ENCODE measurements at places on chromosomes 1 and 21.

GRCh38 chr1:154352581-154353459 is 27.5 kb downstream of the ATP8B2 start:
- no peak for DNase-seq

DNA sequence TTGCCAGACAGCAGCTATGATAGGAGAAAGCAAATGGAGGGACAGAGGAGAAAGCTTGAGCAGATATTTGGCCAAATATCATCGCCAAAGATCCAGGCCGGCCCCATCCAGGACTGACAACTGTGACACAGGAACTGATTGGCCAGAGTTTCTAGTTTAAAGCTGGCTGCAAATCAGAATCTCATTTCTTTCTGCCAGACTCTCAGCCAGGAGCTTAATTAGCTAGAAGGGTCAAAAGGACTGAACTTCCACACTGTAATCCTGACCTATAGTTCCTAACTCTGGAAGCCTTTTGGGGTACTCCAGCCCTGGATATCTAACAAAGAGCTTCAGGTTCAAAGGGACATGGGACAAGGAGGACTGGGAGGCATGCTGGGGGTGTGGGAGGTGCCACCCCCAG is 106.7 kb upstream of the GNG12 start:
- no peak for DNase-seq

GRCh38 chr1:38193040-38193439 is 146.4 kb upstream of the POU3F1 start:
- DNase-seq: no peak

DNA sequence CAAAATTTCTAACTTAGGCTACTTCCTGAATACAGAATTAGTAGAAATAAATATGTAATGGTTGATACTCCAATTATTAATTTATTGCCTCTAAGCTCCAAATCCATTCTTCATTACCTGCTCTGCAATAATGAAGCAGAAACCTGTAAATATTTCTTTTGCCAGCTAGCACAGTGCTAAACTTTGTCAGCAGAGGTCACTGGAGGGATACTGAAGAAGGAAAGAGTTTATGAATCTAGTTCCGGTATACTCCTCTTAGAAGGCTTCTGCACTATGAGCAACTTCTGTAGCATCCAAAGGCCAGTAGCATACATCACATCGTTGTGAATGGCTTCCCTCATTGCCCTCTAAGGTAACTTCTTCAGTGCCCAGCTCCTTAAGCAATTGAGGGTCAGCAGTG is 81.0 kb upstream of the LHX8 start:
- no peak for DNase-seq

GRCh38 chr1:159827549-159827948 is 876 bp downstream of the SLAMF8 start:
- DNase-seq: no peak

- no peak for DNase-seq
These were observed 254.2 kb downstream of the PAPPA2 start for GRCh38 chr1:176717066-176717750.

- no peak for DNase-seq
These were observed 100.0 kb downstream of the HLCS start for GRCh38 chr21:36866419-36866818.

DNA sequence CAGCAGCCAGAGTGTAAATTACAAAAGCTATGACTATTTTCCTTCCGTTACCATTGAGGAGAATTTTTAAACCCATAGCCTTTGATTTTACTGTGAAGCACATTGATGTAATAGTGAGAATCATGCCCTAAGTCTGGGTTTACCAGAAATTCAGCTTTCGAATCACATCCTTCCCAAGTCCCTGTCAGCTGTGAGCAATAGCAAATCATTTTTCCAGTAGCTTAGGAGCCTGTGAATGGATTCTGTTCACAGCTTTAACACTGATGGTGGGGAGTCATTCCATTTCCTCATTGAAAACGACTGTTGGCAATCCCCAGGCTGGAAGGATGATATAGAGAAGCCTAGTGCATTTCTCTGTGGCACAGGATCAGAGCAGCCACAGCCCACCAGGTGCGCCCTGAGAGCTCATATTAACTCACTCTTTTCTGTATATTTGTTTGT is 82.2 kb upstream of the C1orf105 start:
- DNase-seq: no peak

- DNase-seq: no peak
These were observed 137.1 kb upstream of the USP24 start for GRCh38 chr1:55352080-55352810.

DNA sequence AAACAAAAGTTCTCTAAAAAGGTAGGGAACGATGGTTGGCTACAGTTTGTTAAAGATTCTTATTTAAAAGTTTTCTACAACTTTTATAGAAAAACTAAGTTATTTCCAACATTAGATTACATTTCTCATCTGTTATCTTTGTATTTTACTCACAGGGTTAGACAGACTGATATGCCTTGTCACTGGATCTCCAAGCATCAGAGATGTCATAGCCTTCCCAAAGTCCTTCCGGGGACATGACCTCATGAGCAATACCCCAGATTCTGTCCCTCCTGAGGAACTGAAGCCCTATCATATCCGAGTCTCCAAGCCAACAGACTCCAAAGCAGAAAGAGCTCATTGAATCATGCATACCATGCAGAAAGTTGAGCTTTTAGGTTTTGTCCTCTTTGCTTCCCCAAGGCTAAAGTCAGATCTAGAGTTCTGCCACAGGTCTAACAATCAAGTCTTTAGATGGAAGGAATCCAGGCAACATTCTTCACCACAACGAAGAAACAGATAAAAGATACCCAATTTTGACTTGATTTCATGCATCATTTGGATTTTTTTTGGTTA is 10.3 kb downstream of the GAS5 start:
- no peak for DNase-seq

DNA sequence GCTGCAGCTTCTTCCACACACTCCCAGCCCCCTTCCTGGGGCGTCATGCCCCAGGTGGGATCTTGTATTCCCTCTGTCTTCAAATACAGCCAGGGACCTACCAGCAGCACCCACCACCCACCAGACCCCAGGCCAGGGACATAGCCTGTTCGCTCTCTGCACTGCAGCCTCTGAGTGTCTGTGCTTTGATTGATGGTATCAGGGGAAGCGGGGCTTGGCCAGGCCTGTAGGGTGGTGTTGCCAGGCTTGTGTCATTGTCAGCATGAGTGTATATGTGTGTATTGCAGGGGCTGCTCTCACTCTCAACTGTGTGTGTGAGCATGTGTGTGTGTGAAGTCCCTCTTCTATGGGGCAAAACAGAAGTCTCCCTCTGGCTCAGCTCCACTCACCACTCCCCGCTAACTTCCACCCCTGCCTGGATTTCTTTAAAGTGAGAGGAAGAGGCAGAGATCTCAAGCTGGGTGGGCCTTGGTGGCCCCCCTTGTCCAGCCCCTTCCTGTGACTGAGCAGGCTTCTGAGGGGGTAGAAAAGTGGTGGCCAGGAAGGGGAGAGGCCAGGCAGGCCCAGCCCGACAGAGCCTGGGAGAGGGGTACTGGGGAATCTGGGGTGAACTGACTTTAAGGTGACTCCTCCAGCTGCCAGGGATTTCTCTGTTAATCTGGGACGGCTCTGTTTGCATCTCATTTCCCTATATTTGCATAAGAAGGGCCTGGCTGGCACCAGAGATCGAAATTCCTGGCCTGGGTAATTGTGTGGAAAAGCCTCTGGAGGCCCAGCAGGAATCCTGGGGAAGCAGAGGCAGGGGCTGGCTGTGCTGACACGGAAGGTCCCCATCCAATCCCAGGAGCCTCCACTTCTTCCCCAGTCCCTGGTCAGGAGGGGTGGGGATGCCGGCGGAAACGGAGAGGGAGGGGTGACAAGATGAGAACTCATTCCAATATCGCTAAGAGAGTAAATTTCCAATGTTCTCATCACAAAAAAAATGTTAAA is 18.6 kb upstream of the ADGRB2 start:
- DNase-seq: no peak

DNA sequence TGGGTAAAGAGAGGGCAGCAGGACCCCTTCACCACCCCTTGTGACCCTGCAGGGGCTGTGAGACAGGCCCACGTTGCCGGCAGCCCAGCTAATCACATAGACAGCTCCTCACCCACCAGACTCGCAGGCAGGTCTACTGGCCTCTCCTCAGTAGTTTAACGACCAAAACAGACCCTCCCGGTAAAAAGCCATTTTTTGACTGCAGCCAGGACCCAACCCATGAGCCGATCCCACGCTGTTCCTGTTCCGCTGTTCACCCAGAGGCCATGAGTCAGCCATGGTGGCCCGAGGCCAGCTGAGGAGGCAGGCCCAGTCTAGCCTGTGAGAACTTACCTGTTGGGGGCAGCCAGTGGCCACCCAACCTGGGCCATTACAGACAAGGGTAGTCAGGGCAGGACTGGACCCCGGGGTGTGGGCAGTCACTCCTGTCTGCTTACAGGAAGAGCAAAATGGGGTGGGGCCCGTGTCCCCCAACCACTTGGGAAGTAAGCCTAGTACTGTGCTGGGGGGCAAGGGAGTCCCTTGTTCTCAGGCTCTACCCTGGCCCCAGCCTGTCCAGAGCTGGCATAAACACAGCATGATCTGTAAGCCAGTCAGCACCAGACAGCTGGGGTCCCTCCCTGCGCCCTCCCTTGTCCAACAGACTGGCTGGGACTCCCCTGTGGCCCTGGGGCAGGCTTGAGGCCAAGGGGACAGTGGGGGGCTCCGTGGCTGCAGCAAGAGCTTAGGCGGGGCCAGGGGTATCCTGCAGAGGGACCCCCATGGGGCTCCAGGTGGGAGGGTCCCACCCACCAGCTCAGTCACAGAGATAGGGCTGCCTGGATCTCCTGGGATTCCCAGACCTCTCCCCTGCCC is 61.9 kb downstream of the WNT9A start:
- no peak for DNase-seq

GRCh38 chr1:181972256-181972655 is 89.3 kb downstream of the ZNF648 start:
- DNase-seq: no peak

DNA sequence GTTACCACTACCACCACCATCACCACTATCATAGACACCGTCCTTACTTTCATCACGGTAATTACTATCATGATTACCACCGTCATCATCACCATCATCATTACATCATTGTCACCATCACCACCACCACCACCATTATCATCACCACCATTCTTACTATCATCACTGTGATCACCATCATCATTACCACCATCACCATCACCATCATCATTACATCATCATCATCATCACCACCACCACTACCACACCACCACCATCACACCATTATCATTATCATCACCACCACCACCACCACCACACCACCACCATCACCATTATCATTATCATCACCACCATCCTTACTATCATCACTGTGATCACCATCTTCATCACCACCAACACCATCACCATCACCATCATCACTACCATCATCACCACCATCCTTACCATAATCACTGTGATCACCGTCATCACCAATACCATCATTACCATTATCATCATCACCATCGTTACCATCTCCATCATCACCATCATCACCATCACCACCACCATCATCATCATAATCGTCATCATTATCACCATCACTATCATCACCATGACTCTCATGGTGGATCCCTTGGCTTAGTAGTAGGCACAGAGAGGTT is 244.4 kb upstream of the C1orf174 start:
- no peak for DNase-seq

DNA sequence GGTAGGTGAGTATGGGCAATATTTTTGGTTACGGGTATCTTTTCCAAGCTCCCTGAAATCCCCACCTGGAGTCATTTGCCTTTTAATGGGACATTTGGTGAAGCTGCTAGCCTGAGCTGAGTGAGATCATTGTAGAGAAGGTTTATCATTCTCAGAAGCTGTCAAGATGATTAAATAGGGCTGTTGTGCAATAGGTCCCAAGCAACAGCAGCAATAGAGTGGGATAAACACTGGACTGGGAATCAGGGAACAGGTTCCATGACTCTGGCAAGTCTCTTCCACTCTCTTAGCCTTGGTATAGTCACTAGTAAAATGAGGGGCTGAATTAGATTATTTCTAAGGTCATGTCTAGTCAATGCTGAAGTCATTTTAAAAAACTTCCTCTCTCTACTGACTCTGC is 30.3 kb upstream of the FAM78B start:
- no peak for DNase-seq

DNA sequence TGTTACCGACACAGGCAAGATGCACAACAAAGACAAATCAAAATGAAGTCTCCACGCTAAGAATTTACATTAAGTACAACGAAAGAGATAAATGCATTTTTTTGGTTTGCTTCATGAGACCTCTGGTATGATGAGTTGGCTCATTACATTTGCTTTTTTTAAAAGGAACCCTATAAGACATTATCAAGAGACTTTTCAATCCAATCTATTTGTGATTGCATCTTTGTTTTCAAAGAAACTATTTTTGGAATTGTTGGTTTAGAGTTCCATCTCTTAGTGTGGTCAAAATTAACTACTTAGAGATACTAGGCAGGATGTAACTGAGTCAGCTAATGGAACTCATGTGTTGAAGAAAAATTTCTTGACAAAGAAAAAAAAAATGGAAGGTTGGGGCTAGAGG is 200.1 kb downstream of the ZC3H11B start:
- DNase-seq: no peak

DNA sequence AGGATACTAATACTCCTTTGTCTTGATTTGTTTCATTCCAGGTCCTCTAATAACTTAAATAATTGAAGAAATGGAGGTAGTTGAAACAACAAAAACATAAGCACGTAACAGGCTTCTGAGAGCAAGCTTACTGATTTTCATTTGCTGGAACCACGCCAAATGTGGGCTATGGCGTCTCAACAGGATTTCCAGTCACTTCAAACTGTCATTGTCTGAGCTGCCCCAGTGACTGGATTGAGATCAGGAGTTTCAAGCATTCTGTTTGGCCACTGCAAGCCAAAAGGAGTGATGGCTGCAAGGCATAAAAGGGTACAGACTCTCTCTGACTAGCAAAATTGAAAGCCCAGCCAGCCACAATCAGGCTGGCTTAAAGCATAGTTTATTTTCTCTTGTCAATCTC is 289.9 kb downstream of the DPYD start:
- no peak for DNase-seq

DNA sequence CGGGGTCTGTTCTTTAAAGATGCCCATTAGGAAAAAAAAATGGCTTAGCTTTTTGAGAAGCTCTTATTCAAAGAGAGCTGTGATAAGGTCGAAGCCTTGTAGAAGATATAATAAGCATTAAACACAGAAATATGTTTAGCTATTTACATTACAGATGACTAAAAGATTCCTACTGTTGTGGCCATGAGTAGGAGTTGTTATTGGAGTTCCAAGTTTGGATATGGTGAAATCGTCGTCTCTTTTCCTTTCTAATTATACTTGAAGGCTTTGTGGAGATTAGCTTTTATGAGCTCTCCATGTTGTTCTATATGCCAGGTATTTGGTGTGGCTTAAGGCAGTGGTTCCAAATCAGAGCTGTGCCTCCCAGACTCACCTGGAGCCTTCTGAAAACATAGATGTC is 79.9 kb upstream of the LAMC2 start:
- DNase-seq: no peak

GRCh38 chr1:207890136-207890738 is 20.7 kb downstream of the CD34 start:
- DNase-seq: no peak

DNA sequence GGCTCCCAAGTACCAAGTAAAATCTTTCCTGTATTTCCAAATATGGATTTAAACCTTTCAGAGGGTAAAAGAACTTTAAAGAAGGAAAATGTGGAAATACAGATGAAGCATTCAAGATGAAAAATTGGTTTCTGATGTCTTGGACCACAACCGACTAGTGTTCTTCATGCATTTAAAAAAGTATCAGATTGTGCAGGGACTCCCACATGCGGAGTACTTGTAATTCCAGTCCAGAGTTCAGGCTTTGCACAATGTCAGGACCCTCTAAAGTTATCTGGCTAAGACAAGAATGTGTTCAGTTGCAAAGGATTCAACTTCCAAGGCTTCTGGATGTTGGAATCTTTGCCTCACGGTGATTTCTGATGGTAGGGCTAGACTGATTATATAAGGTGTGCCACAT is 66.7 kb downstream of the RGL1 start:
- DNase-seq: no peak
